Kidney epithelial cell (primary cell): ENCODE measurements at places on chromosomes 2 and 18.

GRCh38 chr2:227748079-227748478 is 2.4 kb downstream of the SCYGR8 start:
- DNase-seq = no peak

DNA sequence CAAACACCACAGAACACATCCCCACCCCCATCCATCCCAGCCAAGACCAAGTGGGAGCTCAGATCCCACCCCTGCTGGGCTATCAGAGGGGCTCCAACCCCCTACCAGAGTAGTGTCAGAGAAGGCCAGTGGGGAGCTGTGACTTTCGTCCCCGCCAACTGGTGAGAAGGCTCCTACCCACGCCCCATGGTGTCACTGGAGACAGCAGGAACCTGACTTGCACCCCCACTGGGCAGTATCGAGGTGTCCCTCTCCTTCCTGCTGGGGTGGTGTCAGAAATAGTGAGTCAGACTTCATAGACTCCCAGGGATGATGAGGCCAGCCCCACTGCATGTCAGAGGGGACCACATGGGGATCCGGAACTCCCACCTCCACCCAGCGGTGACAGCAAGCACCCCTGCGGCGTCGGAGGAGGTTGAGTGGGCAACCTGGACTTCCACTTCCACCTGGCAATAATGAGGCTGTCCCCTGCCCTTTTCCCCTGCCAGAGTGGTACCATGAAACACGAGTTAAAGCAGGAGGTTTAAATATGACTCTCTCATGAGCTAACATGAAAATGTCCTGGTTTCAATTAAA is 106.7 kb downstream of the CTIF start:
- DNase-seq = no peak

GRCh38 chr2:85409845-85410583 is at the start of gene CAPG:
CAPG (minus strand) TSS chr2:85410366; CDS start chr2:85402145, 8,221 bp downstream.
- no peak for DNase-seq

DNA sequence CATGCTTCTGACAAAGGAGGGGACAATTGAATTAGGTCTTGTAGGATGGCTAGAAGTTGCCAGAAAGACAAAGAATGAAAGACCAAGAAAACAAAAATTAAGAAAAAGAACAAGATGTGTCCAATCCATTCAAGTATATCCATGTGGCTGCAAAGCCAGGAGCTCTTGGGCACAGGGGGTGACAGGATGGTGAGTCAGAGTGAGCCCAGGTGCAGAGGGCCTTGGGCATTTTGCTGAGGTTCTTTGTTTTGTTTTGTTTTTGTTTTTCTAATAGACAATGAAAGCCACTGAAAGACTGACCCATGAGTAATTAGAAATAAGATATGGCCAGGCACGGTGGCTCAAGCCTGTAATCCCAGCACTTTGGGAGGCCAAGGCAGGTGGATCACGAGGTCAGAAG is 104.6 kb upstream of the KLHL29 start:
- DNase-seq = peak; percentile 37

- DNase-seq = no peak
Observed at GRCh38 chr2:27804146-27804545, 32.6 kb downstream of the MRPL33 start.

GRCh38 chr2:152335726-152336118 is 748 bp downstream of the FMNL2 start:
- no peak for DNase-seq

DNA sequence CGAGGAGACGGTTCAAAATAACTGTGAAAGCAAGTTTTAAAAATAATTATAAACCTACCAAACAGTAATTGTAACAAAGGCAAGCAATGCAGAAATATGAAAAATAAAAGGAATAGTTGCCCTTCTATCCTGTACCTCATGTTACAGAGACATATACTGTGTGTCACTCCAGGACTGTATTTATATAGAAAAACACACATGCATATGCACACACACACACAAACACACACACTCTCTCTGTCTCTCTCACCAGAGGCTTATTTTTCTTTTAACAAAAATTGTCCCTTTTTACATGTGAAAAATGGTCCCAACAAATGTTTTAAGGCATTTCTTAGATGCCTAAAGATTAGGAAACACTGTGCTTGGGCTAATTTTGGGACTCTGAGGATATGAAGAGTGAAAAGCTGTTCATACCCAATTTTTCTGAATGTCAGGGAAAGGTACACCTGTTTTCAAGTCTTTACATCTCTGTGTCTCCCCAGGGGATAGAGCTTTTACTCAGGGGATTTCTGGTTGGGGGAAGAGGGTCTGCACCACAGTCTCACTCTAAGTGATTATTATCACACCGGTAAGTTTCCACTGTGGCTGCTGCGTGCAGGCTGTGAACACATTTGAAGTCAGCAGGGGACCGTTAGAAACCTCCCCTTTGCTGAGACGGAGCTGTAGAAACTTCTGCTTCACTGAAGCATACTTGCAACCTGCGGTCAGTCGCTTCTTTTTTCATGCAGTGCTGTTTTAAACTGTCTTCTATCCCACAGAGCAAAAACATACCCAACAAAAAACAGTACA is 51.4 kb upstream of the SPAG16 start:
- no peak for DNase-seq

DNA sequence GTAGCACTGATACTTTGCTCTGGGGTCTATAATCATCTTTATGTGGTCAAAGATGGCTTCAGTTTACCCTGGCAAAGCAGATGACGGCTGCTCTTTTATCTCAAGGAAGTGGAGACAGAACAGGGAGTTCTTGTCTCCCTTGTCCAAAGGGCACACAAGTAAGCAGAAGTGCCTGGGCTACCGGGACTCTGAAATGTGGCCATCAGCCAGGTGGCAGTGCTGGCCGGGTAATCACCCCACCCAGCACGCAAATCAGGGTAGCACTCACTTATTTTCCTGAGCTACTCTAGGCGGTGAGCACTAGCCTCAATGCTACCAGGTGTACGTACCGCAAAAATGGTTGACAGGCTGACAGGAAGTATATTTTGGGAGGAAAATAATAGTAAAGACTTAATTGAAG is 119.7 kb upstream of the ETAA1 start:
- no peak for DNase-seq

DNA sequence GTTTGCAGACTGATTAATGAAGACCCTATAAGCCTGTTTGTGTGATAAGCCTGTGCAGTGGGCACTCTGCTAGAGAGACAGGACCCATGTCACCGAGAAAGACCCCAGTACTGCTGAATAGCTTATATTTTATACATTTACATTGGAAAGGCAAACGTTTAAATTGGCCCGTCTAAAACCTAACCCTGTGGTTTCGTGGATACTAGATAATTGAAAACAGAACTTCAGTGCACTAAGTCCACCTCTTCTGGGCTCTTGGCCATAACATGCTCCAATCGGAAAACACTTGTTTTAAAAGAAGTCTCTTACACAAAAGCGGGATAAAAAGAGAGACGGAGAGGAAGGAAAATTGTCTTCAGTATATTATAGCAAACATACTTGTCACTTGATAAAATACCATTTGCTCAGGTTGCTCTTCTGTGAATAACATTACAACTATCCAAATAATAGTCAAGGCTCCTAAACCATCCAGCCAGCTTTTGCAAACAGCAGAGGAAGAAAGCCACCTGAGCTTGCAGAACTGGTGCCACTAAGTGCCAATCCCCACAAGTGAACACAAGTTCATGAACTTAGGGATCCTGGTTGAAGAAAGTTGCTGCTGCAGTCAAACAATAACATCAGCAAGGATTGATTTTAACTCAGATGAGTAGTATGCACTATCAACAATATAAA is 218.4 kb upstream of the FN1 start:
- no peak for DNase-seq

GRCh38 chr2:142218471-142218870 is 87.7 kb upstream of the LRP1B start:
- no peak for DNase-seq

- DNase-seq = no peak
Observed at GRCh38 chr18:21049306-21049705, 62.3 kb downstream of the ROCK1 start.

DNA sequence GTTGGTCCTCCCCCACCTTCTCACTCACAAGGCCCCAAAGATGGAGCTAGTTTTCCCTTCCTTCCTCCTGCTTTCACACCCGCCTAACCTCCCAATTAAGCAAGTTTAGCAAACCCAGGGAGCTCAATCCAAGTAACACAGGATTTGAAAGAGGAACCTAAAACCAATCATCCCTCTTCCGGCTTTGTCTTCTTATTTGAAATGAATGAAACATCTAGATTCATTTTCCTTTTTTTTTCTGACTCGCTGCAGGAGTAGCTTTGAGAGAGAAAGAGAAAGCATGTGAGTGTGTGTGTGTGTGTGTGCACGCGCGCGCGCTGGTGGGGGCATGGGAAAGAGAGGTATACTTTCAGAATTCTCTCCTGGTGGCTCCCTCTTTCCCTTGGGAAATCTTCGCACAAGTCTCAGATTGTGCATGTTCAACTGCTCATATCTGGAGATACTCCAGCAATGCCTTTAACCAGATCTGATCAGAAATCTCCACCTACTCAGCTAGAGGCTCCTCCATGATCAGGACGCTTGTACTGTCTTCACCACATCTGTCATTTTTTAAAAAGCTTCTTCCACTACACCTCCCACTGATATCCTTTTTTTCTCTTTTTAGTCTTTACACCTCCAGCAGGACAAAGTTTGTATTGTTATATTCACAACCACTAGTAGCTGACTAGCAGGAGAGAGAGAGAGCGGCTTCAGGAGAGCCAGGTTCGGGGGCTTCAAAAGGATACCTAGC is 1.7 kb downstream of the SLC8A1 start:
- no peak for DNase-seq

GRCh38 chr2:17912266-17912691 is 33.8 kb downstream of the KCNS3 start:
- DNase-seq = no peak

DNA sequence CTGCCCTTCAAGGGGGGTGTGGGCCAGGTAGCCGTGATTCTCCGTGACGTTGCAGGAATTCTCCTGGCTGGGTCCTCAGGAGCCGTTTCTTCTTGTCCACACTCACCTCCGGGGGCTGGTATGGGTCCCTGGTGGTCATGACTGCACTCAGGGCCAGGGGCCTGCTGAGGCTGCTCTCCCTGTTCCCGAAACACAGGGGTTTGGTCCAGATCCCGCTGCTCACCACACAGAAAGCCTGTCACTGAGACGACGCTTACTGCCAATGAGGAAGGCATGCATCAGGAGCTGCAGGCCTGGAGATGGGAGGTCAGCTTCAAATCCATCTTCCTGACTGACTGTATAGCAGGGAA is 160.7 kb downstream of the RTP5 start:
- DNase-seq = no peak

- peak; percentile 55 for DNase-seq
Observed at GRCh38 chr2:135948642-135949355, 36.6 kb downstream of the DARS1 start.

GRCh38 chr2:53620981-53621380 is 146.6 kb upstream of the CHAC2 start:
- no peak for DNase-seq

DNA sequence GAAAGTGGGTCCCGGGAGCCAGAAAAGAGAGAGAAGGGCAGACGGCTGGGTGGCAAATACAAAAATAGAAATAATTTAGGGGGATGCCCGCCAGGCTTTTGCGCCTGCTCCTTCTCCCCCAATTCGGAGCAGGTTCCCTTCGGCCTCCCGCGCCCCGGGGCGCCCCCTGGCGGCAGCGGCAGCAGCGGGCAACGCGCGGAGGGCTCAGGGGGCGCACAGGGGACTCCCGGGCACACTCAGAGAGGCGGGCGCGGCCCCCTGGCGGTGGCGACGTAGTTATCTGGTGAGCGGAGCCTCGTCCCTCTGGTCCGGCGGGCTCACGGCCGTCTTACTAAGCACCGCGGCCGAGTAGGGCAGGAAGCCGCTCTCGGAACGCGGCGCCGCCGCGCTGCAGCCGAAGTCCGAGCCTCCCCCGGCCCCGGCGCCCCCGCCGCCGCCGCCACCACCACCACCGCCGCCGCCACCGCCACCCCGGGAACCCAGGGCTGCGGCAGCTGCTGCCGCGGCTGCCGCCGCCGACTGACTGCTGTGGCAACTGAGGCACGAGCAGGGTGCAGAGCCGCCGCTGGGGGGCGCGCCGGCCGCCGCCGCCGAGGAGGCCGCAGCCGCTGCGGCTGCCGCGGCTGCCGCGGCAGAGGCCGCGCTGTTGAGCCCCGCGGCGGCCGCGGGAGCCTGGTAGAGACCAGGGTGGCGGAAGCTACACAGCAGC is 3.8 kb downstream of the EVX2 start:
- DNase-seq = no peak

GRCh38 chr2:222521099-222521498 is 96.8 kb downstream of the SGPP2 start:
- no peak for DNase-seq

GRCh38 chr2:40287195-40287594 is 164.7 kb downstream of the SLC8A1 start:
- DNase-seq = no peak

- DNase-seq = no peak
Observed at GRCh38 chr2:210541290-210541902, 15.0 kb upstream of the CPS1 start.

DNA sequence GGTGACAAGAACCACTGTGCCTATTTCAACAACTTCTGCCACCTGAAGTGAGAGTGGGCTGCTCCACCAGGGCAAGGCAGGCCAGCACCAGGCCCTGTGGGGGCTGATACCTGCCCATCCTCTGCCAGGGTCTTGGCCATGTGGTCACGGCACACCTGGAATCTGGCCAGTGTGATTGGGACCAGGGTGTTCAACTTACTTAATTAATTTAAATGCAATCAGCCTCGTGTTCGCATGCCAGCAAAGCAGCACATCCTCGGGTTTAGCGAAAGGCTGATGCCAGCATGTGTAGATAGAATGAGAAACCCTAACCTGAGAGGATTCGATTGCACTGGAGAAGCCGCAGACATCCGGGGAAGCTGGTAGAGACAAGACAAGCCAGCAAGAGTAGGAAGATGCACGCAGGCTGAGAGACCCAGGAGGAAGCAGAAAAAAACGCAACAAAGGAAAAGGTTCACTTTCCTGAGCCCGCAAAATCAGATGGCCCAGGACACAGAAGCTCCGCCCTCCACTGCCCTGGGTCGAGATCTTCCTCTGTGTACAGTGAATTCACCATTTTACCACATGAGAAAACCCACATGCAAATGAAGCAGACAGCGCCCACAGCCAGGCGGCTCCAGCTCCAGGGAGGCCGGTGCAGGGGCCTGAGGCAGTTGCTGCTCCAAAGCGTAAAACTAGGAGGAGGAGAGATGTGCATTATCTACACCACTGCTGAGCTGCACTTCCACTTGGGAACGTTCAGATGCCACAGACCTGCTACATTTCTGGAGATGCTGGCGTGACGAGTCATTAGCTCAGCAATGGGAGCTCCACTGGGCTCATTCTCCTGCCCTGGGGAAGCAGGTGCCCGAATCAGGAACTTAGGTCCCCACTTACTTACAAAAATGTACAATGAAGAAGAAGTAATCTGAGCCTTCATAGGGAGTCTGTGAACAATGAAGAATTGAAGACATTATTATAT is 92.1 kb downstream of the TMEM18 start:
- no peak for DNase-seq

DNA sequence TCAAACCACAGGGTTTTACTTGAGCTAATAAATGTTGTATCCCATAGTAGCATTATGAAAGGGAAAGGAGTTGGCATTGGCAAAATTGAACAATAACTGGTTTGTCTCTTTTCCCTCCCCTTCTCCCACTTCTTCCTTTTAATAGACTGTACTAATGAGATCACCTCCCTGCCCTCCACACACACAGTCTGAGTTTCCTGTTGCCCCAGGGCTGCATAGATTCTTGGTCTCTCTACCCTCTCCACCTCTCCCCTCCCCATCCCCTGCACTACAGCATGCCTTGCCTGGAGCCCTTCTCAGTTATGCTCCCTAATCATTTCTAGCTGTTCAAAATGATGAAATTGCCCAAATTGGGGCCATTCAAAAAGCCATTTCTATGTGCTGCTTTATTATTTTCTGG is 37.2 kb upstream of the NEMP2 start:
- DNase-seq = no peak
